A673 (cell line): ENCODE measurements at places on chromosomes 5 and 9. TPM values are rescaled to one million over a fixed set of nuclear protein-coding genes. Genes with fewer than 3 reads are reported as not detected.

DNA sequence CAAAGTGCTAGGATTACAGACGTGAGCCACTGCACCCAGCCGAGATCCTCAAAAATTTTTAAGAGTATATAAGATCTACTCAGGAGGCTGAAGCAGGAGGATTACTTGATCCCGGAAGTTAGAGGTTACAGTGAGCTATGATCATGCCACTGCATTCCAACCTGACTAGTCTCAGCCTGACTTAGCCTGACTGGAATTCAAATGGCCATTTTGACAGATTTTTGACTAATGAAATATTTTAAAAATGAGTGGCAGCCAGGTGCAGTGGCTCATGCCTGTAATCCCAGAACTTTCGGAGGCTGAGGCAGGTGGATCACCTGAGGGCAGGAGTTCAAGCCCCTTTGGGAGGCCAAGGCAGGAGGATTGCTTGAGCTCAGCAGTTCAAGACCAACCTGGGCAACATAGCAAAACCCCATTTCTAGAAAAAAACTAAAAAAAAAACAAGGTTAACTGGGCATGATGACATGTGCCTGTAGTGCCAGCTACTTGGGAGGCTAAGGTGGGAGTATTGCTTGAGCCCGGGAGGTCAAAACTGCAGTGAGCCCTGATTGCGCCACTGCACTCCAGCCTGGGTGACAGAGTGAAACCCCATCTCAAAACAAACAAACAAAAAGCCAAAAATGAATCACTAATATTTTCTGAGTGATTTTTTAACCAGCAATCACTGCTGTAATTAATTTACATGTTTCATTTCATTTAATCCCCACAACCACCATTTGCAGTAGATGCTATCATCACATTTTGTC is 16.6 kb downstream of the ATOX1 start:
- H3K36me3 ChIP-seq: peaks cover 6% of the 10 kb centered on the region
- H3K4me1 ChIP-seq: peaks cover 14% of the 10 kb centered on the region
- DNase-seq: no peak

GRCh38 chr9:84945878-84946538 is 276.5 kb downstream of the NTRK2 start:
- H3K27me3 ChIP-seq: no peaks in the 10 kb centered on the region
- DNase-seq: no peak
- no peaks in the 10 kb centered on the region for H3K4me1 ChIP-seq

DNA sequence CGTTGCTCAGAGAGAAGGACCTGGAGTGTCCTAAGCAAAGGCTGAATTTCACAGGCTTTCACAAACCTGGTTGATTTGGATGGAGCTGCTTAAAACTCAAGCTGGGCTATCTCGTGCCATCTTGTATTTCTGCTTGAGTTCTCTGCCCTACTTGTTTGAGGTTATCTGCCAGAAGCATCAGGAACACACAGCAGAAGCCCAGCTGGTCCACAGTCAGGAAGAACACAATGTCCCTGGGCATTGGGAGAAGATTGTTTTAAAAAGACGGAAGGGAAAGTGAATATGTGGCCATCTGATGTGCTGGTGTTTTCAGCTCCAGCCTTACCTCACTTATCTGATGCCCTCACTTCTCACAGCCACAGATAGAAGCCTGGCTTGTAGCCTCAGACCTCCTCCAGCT is 32.9 kb upstream of the SLC36A1 start:
- H3K4me1 ChIP-seq: no peaks in the 10 kb centered on the region
- H3K4me3 ChIP-seq: no peak overlapping the region
- no peak overlapping the region for H3K27ac ChIP-seq

- peak; percentile 42 for DNase-seq
- H3K4me1 ChIP-seq: no peaks in the 10 kb centered on the region
- no peak overlapping the region for H3K27ac ChIP-seq
- no peaks in the 10 kb centered on the region for H3K36me3 ChIP-seq
- H3K27me3 ChIP-seq: no peaks in the 10 kb centered on the region
Observed at GRCh38 chr5:170466988-170467707, 36.7 kb upstream of the KCNIP1 start.

- DNase-seq: no peak
- H3K27ac ChIP-seq: no peak overlapping the region
- H3K36me3 ChIP-seq: no peaks in the 10 kb centered on the region
- no peak overlapping the region for H3K4me3 ChIP-seq
- no peaks in the 10 kb centered on the region for H3K4me1 ChIP-seq
Observed at GRCh38 chr5:105745111-105745510, 1925.6 kb downstream of the EFNA5 start.

SLC36A3 gene
- not detected in 2 replicates for total RNA-seq

NR5A1 gene
- not detected in 2 replicates for total RNA-seq

TMEM215 gene
- not detected in 2 replicates for total RNA-seq

BTNL8 gene
- not detected in 2 replicates for total RNA-seq
